Renal cortex interstitium (tissue), 15 donors: ENCODE measurements at places on chromosomes 13 and 19. TPM values are rescaled to one million over a fixed set of nuclear protein-coding genes. Genes with fewer than 3 reads are reported as not detected.

Gene C19orf81
- polyA plus RNA-seq: 2.3 TPM

Gene GFY
- not detected for polyA plus RNA-seq

Gene CYP2A6
- 0.24 TPM for polyA plus RNA-seq

Gene ZFR2
- polyA plus RNA-seq: 3.6 TPM

Gene C13orf46
- polyA plus RNA-seq: 0.14 TPM

Gene OR7D2
- polyA plus RNA-seq: 0.14 TPM

Gene ZNF878
- polyA plus RNA-seq: 1.9 TPM

Gene GGN
- 0.63 TPM for polyA plus RNA-seq

Gene BABAM1
- 107 TPM for polyA plus RNA-seq

Gene RPS28
- 328 TPM for polyA plus RNA-seq

Gene CDX2
- polyA plus RNA-seq: not detected

Gene PSG1
- not detected for polyA plus RNA-seq

Gene A1BG
- 0.45 TPM for polyA plus RNA-seq

Gene ZNF525
- polyA plus RNA-seq: 15.4 TPM

Gene PRR20E
- not detected for polyA plus RNA-seq

Gene NALCN
- polyA plus RNA-seq: 1.5 TPM

Gene PGLYRP2
- polyA plus RNA-seq: not detected

Gene CRX
- polyA plus RNA-seq: not detected

Gene BTBD2
- 105 TPM for polyA plus RNA-seq

Gene CLEC17A
- polyA plus RNA-seq: 0.44 TPM
